ENCODE measurements at places on chromosomes 7 and 10.

- DNase-seq: no peak
Observed at GRCh38 chr7:45897042-45897690, 8.9 kb downstream of the IGFBP1 start.

DNA sequence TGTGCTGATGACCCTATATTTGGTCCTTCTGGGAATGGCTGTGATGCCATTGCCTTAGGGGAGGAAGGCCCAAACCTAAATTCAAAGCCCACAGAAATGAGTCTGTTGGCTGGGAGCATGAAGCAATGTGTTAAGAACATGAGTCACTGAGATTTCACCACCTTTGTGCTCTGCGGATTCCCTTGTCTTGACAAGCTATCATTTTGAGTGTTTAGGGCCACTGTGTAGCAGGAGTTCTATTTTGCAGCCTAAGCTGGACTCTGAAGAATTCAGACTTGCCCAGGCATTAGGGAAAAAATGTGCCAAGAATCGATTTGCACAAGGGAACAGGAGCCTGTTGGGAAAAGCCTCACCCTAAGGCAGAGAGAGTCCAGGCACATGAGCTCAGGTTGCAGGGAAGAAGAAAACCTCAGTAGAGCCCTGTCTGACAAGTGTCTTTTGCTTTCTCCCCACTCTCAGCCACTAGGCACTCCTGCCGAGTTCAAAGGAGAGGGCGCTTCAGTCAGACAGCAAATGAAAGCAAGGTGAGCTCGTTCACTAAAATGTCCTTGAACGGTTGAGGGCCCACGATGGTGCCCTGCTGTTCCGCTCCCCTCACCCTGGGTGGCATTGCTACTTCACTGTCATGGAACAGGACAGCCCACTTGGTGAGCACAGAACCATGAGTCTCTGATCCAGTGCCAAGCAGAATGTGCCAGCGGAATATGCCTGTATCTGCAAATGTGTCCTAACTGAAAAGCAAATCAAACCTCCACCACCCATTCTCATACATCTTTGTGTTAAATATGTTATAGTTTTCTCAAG lies 93.6 kb downstream of the PRLHR start:
- DNase-seq: no peak

DNA sequence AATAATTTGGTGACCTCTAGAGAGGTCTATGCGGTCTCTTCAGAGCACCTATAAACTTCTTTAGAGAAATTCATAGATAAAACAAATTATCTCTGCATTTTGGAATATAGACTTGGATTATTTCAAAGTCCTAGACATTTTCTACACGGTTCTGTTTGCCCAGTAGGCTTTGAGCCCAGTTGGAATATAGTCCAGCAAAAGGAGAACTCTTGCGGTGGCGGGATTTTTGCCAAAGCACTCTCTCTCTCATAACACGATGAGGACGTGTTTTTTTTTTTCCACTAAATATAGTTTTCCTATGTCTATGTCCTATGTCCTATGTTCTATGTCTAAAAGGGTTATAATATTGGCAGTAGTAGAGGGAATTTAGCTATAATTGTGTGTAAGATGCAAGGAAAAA lies 164.9 kb upstream of the AGR3 start:
- DNase-seq: no peak

GRCh38 chr7:120278773-120279172 lies 5.8 kb downstream of the KCND2 start:
- DNase-seq: no peak

DNA sequence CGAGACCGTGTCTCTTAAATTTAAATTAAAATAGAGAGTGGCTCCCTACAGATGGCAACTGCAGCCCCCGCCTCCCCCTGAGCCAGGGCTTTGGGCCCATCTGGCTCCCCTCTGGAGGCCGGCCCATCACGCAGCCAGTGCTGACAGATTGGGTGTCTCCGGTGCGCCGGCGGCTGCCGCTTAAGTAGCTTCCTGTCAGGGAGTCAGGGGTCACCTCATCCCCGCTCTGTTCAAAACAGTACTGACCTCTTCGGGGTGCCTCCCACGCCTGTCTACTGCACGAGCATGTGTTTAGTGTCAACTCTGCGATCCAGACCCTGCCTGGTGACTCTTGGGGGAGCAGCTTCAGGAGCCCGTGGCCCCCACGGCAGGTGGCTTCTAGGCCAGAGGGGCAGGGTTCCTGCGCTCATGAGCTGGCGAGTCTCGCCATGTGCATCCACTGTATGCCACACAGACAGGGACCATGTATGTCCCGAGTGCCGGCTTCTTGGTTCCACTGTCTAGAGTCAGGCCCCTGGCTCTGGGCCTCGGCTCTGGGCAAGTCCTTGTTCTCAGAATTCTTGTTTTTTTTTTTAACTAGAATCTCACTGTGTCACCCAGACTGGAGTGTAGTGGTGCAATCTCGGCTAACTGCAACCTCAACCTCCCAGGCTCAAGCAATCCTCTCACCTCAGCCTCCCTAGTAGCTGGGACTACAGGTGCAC lies 36.1 kb downstream of the KCTD7 start:
- DNase-seq: no peak

DNA sequence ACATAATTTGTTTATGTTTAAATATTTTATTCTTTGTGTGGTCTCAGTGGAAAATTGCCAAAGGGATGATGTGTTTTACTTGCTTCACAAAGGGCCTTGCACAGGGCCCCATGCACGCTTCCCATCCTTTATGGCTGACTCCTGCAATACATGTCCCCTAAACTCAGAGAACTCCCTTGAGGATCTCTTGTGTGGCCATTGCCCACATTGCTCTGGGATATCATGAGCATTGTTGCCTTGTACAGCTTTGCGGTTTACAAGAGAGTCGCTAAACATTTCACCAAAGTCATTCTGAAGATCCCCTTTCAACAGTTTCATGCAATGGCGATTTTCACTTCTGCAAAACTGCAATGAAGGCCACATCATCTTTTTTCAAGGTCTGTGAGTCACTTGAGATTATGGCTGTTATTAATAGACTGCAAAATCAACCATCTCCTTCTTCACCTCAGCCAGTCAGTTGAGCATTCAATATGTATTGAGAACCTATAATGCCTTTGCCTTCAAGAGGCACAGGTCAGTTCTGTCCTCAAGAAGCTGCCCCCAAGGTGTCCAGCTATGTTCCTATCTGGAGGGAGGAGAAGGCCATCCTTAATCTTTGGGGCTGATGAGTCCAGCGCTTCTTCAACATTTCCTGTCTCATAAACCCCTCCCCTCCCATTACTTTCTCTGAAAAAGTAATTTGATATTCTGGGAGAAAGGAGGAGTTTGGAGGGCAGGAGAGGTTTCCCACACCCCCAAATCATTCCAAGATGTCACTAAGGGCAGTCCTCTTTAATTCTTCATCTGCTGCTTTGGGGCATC lies 108.1 kb downstream of the CCDC71L start:
- DNase-seq: no peak

DNA sequence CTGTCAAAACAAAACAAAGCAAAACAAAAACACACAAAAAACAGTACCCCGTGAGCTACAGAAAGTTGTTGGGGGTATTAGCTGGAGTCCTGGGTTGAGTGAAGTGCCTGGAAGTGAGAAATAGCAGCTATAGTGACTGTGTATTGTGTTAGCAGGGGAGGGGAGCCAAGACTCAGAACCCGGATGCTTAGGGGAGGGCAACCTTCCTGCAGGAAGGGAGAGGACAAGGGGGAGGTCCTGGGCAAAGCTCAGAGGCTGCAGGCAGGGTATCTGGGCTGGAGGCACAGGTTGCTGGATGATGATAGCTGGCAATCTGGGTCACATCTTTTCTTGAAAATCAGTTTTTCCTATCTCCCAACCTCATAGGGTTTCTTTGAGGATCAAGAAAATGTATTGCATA lies 75.8 kb upstream of the PARD3 start:
- DNase-seq: no peak

DNA sequence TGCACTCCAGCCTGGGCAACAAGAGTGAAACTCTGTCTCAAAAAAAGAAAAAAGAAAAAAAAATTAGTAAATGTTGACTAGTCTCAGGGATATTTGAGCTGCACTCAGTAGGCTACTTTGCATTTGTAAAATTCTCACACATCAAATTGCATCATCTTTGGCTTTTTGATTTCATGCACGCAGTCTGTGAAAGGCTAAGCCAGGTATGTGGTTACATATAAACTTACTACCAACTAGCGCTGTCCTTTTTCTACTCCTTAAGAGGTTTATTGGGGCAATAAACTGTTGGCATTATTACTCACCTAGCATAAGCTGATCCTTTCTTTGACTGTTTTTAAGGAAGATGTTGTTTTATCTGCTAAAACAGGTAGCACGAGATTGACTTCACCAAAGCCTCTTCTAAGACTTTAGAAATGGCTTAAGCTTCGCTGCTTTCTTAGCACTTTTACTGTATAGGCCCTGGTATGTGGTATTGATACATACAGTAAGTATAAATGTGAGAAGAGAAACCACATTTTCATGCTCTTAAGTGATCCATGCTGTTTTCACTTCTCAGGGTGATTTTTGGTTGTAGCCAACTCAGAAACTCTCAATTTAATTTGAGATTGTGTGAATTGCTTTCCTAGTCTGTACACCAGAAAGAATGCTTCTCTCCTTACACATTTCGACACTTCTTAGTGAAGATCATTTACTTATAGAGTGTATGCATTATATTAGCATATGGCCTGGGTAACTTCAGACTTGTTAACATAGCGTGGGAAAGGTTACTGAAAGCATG lies 323.9 kb downstream of the AUTS2 start:
- DNase-seq: no peak

DNA sequence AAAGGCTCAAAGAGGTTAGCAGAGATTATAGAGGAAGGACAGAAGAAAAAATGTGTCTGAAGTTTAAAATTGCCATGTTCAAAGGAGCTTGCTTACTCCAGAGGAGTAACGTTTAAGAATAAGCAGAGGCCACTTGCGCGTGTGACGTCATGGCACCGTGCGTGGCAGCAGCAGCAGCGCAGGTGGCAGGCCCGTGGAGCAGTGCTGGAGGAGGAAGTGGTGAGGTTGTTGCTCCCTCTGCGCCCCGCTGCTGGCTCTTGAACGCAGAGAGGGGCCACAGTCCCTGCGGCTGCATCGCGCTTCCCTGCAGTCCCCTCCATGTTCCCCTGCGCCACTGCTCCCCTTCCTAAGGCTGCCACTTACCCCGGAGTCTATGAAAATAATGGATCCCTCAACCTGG lies 37.5 kb downstream of the GDI2 start:
- peak; percentile 60 for DNase-seq

- DNase-seq: no peak
Observed at GRCh38 chr7:29647020-29647654, 83.5 kb downstream of the PRR15 start.

DNA sequence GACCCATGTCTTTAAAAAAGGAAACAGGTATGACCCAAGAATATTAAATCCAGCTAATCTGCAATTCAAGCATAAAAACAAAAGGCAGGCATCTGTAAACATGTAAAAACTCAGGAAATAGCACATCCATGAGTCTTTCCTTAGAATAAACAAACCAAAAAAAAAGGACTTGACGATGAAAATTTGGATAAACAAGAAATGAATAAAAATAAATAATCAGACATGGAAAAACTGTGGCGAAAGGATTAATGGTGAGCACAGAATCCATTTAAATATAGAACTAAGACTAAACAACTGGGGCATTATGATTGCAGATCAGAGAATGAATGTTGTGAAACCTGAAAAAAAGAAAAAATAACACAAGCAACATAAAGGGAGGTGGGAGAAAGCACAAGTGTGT lies 170.1 kb downstream of the DOCK4 start:
- DNase-seq: no peak

- no peak for DNase-seq
Observed at GRCh38 chr10:110651044-110651958, 7.2 kb downstream of the RBM20 start.

- no peak for DNase-seq
Observed at GRCh38 chr10:76523791-76524351, 1092.4 kb downstream of the LRMDA start.

DNA sequence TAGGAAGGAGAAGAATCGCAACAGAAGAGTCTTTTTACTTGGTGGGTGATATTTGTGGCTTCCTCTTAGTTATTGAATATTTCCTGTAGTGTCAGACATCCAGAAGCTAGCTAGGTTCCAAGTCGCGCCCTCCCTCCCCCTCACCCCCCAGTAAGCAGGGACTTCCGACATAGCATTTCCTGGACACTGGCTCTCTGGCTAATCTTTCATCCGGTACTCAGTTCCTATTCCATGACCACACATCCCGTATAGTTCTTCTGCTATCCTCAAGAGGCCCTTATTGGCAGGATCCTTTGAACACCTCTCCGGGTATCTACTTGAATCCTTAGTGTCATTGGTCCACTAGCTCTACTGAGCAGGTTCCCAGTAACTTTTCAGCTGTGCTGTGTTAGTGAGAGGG lies 167.8 kb downstream of the HDAC9 start:
- DNase-seq: no peak

DNA sequence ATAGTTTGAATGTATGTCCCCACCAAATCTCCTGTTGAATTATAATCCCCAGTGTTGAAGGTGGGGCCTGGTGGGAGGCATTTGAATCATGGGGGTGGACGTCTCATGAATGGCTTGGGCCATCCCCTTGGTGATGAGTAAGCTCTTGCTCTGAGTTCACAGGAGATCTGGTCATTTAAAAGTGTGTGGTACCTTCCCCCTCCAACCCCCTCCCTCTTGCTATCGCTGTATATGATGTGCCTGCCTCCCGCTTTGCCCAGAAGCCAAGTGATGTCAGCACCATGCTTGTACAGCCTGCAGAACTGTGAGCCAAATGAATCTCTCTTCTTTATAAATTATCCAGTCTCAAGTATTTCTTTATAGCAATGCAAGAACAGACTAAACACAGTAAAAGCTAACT lies 103.0 kb downstream of the CNOT4 start:
- DNase-seq: no peak

GRCh38 chr10:14740684-14741247 lies 33.9 kb downstream of the FAM107B start:
- DNase-seq: no peak

- DNase-seq: no peak
Observed at GRCh38 chr7:70288781-70289456, 690.6 kb downstream of the AUTS2 start.

DNA sequence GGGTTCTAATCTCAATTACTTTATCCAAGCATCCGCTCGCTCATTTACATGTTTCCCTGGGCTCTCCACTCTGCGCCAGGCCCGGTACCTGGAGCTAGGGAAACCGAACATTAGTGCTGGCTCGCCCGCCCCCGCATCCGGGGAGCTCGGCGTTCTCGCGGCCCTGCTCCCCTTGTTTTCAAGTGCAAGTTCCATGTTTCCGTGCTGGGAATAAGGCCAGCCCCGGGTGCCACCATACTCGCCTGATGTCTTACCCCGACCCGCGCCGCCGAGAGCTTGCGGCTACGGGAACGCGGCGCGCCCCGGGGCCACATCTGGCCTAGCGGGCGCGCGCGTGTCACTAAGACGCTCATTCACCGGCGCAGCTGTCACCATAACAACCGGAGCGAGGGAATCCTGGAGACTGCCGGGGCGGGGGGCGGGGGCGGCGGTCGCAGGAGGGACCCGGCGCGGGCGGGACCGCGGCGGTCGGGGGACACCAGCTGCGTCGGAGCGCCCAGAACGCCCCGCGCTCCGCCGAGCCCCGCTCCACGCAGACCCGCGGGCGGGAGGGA lies at the start of gene NEURL1:
Gene NEURL1 (plus strand): TSS at position 344 of the 554 bp plus-strand sequence. CDS start 683 bp downstream, outside the sequence.
- no peak for DNase-seq

- DNase-seq: no peak
Observed at GRCh38 chr7:130611218-130611617, 57.3 kb downstream of the COPG2 start.

- DNase-seq: no peak
Observed at GRCh38 chr10:30531751-30532530, 97.6 kb downstream of the LYZL2 start.

- no peak for DNase-seq
Observed at GRCh38 chr7:78828317-78828716, 625.1 kb downstream of the MAGI2 start.

- no peak for DNase-seq
Observed at GRCh38 chr7:144907577-144907976, 71.7 kb upstream of the TPK1 start.

- no peak for DNase-seq
Observed at GRCh38 chr7:142885311-142886230, at the start of gene TRPV6. Gene TRPV6 (minus strand): TSS chr7:142885745.
